NCI-H2081 (cell line): ENCODE measurements at places on chromosomes 16 and 17.

- DNase-seq, result no peak
Observed at GRCh38 chr17:19384723-19385391, 2.1 kb downstream of the MFAP4 start.

GRCh38 chr17:21211825-21212479 lies 2.0 kb downstream of the TMEM11 start:
- no peak for DNase-seq

- no peak for DNase-seq
Observed at GRCh38 chr17:78121801-78122215, 6.7 kb downstream of the TMC6 start.

DNA sequence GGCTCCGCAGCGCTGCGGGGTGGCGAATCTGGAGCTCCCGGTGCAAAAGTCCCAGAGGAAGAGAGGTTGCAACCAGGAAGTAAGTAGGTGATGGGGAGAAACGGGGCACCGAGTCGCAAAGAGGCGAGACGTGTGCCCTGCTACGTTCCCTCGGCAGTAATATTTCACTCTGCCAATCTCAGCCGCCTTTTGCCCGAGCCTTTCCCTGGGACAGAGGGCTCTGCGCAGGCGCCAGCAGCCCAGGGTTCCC lies at the start of gene NR1D1:
TSS of gene NR1D1 (minus strand) at position 171 of the 250 bp plus-strand sequence. CDS start 495 bp downstream, outside the sequence.
- DNase-seq, result no peak

- no peak for DNase-seq
Observed at GRCh38 chr16:30046178-30046577, 15.1 kb upstream of the TLCD3B start.
